K562 (cell line): ENCODE measurements at places on chromosomes 3 and 15. TPM values are rescaled to one million over a fixed set of nuclear protein-coding genes. Genes with fewer than 3 reads are reported as not detected.

FBXO40 gene
- not detected in 2 replicates for total RNA-seq

ATRIP gene
- 13.9 and 14.1 TPM in 2 replicates for total RNA-seq

DNA sequence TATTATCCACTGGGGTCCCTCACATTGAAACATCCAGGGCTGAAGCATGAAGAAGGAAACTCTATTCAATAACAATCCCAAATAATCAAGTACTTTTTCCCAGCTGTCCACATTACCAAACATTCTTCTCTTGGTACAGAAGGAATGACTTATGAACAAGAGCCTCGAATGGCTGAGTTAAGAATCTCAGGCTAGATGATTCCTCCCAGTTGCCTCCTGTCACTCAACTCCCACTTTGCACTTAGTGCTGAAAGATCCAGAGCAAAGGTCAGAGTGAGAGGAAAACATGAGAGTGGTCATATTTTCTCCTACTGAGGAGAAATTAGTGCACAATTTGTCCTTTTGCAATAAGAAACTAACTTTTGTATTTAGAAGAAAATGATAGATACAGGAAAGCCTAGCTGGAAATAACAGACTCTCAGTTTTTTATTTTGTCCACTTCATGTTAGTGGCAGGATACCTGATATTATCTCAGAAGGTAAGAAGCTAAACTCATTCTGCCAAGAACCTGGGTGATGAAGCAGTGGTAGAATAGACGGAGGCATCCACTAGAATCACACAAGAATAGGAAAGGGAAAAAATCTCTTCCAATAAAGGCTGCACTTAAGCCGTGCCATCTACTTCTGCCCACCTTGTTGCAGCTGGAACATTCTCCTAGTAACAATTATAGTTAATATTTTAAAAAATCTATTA, 46.2 kb downstream of the GADL1 start:
- H3K27me3 ChIP-seq: no peaks in the 10 kb centered on the region
- no peaks in the 10 kb centered on the region for H3K4me1 ChIP-seq
- H3K27ac ChIP-seq: no peak overlapping the region
- H3K36me3 ChIP-seq: no peaks in the 10 kb centered on the region
- H3K4me3 ChIP-seq: no peak overlapping the region
- DNase-seq: no peak

GRCh38 chr3:126519506-126520455, 2.2 kb upstream of the UROC1 start:
- no peak overlapping the region for H3K4me3 ChIP-seq
- H3K27me3 ChIP-seq: no peaks in the 10 kb centered on the region
- DNase-seq: no peak
- no peaks in the 10 kb centered on the region for H3K4me1 ChIP-seq

GRCh38 chr3:138220788-138221187, 33.7 kb downstream of the ARMC8 start:
- no peaks in the 10 kb centered on the region for H3K4me1 ChIP-seq
- no peak overlapping the region for H3K4me3 ChIP-seq
- peaks cover 55% of the 10 kb centered on the region for H3K36me3 ChIP-seq
- DNase-seq: no peak
